Small intestine (tissue), 16 donors: ENCODE measurements at places on chromosomes 6 and 20.

DNA sequence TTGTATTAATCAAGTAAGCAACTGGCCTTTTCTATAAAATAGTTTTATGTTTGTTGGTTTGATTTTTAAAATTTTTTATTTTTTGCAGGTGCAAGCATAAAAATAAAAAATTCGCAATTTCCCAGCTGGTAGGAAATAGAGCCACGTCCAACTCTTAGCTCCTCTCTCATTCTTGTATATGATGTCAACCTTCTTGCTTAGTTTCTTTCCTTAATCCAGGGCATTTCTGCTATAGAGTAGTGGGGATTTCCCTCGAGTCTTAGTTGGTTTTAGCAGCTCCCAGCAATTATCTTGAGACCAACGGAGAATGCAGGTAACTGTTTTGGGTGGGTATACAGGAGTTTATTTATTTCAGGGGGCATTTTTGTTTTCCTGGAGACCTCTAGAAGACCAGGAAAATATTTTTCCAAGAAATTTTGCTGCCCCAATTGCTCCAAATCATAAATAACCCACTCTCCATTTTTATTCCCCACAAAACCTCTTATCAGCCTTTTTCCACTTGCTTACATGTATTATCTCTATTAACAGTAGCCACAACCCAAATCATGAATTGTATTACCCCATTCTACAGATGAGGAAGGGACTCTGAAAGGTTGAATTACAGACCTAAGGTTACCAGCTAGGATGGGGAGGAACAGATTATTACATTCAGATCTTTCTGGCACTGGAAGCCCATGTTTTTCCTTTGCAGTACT, 18.4 kb downstream of the PHACTR2 start:
- peaks cover 5% of the 10 kb centered on the region for H3K4me1 ChIP-seq
- H3K36me3 ChIP-seq: no peaks in the 10 kb centered on the region
- DNase-seq: no peak
- no peaks in the 10 kb centered on the region for H3K27me3 ChIP-seq
- H3K4me3 ChIP-seq: no peak overlapping the region
- no peak overlapping the region for H3K27ac ChIP-seq

DNA sequence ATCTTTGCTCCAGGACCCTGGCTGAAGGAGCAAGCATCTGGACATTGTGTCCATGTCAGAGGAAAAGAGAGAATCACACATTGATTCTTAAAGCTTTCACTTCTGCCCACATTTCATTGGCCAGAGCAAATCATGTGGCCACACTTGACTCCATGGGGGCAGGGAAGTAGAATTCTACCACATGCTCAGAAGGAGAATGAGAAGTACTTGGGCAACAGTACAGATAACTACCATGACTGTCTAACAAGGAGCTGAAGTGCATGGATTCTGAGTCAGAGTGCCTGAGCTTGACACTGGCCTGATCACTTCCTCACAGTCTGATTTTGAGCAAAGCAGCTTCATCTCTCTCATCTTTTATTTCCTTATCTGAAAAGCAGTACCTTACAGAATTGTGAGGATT, 38.6 kb downstream of the GHRH start:
- no peak overlapping the region for H3K27ac ChIP-seq
- no peaks in the 10 kb centered on the region for H3K27me3 ChIP-seq

GRCh38 chr20:61692479-61692878, 373.2 kb downstream of the TAF4 start:
- no peak overlapping the region for H3K27ac ChIP-seq
- no peaks in the 10 kb centered on the region for H3K4me1 ChIP-seq
- no peak for DNase-seq
- no peaks in the 10 kb centered on the region for H3K27me3 ChIP-seq

DNA sequence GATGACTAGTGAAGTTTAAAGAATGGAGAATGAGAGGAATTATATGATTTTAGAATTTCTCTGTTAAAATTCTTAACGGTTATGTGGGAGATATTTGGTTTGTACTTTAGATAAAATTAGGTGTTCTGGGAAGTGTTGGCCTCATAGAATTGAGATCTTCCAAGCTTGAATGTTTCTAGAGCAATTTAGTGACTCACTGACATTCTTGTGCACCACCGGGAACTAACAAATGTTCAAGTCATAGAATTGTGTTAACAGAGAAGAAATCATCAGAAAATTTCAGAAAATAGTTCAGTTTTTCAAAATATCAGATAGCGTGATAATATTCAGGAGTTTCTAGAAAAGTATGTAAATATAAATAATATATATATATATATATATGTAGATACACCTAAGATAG, 67.9 kb upstream of the BMP5 start:
- no peak overlapping the region for H3K27ac ChIP-seq
- H3K27me3 ChIP-seq: no peaks in the 10 kb centered on the region
- no peaks in the 10 kb centered on the region for H3K4me1 ChIP-seq
- H3K36me3 ChIP-seq: no peaks in the 10 kb centered on the region
- no peak overlapping the region for H3K4me3 ChIP-seq
